Thymus (tissue), 14 donors: ENCODE measurements at places on chromosomes 1 and 21. TPM values are rescaled to one million over a fixed set of nuclear protein-coding genes. Genes with fewer than 3 reads are reported as not detected.

Gene ICOSLG
- 5.1 TPM for polyA plus RNA-seq

Gene C21orf58
- polyA plus RNA-seq = 3.4 TPM

Gene LRRN2
- 3.0 TPM for polyA plus RNA-seq

Gene RGS4
- polyA plus RNA-seq = 0.84 TPM

Gene EDN2
- polyA plus RNA-seq = 1.0 TPM
